ENCODE measurements at places on chromosomes 5 and 9. TPM values are rescaled to one million over a fixed set of nuclear protein-coding genes. Genes with fewer than 3 reads are reported as not detected.

DNA sequence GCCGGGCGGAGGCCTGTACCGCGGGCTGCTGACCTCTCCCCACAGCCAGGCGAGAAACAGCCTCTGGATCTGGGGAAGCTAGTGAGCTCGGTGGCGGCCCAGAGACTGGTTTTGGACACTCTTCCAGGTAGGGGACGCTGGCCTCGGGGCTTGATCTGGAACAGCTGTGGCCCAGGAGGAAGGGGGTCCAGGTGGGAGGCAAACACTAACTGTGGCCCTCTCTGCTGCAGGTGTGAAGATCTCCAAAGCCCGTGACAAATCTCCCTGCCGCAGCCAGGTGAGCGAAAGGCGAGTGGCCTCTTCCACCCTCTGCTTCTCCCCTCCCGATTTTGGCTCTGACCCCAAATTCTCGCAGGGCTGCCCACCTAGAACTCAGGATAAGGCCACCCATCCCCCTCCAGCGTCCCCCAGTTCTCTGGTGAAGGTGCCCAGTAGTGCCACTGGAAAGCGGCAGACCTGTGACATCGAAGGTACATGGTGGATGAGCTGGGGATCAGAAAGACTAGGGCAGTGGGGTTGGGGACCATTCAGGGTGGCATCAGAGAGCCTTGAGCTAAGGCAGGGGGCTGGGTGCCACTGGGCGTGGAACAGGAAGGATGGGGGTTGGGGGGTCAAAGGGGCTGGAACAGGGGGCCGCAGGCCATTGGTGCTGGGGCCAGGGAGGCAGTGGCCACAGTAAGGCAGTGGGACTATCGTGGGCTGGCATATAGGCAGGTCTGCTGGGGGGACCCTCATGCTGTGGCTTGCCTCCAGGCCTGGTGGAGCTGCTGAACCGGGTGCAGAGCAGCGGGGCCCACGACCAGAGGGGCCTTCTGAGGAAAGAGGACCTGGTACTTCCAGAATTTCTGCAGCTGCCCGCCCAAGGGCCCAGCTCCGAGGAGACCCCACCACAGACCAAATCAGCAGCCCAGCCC is 12.9 kb upstream of the SLC34A1 start:
- DNase-seq: no peak

DNA sequence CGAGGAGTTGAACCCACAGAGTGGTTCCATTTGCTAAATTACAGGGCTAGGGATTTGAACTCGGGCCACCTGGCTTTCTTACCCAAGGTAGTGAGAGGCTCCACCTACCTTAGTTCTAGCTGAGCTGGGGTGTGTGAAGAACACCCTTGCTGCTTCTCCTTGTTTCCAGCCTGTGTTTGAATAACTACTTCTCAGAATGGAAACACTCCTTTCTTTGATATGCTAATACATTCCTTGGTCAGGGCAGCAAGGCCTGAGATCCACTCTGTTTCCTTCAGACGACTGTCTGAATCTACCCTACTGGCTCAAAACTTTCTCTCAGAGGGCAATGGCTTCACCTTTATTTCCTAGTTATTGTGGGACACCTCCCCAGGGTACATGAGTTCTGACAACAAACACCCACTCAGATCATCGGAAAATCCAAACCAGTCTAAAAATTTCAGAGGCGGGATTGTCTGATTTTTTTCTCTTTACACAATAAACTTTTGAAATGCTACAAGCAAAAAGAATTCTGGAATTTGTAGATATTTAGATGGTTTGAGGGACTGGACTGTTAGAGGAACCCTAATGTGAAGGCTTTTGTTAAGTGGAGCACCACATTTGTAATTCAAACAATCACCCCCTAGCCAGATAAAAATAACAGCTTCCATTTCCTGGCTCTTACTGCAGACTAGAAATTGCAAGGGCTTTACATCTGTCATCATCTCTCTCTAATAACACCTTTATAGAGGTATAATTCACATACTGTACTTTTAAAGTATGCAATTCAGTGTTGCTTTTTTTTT is 4.0 kb upstream of the ATP6V1G1 start:
- no peak for DNase-seq

- DNase-seq: no peak
Observed at GRCh38 chr5:133423011-133423617, 189.2 kb downstream of the FSTL4 start.

- no peak for DNase-seq
Observed at GRCh38 chr9:112006361-112007020, 109.9 kb downstream of the UGCG start.

DNA sequence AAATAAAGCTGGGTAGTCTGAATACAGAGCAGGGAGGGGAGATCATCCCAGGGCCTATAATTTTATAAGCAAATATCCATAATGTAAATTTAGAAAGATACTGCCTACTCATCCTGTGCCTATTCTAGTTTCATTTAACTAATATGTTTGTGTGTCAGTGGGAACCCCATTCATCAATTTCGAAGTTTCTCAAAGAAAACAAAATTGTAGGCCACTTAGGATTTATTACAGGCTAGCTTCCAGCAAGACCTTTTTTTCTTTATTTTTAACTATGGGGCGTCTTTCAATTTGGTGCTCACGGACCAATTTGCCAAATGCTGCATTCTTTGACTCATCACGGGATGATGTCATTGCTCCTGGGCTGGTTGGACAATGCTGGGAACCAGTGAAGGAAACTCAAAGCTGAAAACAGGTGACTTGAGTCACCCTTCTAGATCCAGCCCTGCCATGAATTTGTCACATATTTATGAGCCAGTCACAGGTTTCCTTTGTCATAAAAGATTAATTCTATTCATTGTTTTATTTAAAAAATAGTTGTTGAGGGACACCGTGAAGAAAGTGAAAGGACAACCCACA is 13.4 kb downstream of the PCSK5 start:
- no peak for DNase-seq

GRCh38 chr5:83471405-83472212 is at the start of gene VCAN:
Gene VCAN (plus strand): TSS chr5:83471744. CDS start chr5:83483519, 11,775 bp downstream.
- no peak for DNase-seq

GRCh38 chr9:38423273-38423972 is 831 bp downstream of the IGFBPL1 start:
- no peak for DNase-seq

GRCh38 chr5:131983244-131983771 is 28.1 kb downstream of the ACSL6 start:
- DNase-seq: no peak

DNA sequence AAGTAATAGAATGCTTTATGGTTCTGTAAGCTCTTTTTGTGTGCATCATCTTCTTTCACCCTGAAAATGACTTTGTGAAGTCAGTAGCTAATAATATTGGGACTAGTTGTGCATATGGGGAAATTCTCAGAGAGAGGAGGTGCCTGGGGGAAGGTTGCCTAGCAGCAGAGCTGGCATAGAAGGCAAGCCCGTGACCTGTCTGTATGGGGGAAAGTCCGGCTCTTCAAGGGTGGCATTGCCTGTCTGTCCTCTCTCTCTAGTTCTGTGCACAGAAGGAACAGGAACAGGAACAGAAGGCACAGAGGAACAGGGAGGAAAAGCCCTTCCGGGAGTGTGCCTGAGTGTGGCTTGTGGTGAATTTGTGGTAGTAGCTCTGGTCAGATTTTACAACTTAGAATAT is 33.1 kb downstream of the SH3GL2 start:
- DNase-seq: no peak

GRCh38 chr5:93653716-93654115 is 70.7 kb downstream of the NR2F1 start:
- DNase-seq: no peak

- no peak for DNase-seq
Observed at GRCh38 chr5:66440202-66440680, 156.0 kb upstream of the MAST4 start.

- no peak for DNase-seq
Observed at GRCh38 chr9:26310294-26310693, 582.3 kb downstream of the CAAP1 start.

- no peak for DNase-seq
Observed at GRCh38 chr5:133734916-133735315, 122.6 kb upstream of the FSTL4 start.

GRCh38 chr5:119356612-119357188 is 881 bp downstream of the TNFAIP8 start:
- no peak for DNase-seq

Gene GPR151
- total RNA-seq: not detected

Gene OR1J2
- not detected for total RNA-seq

Gene ZNF608
- 58.8 TPM for total RNA-seq

Gene SPINK13
- not detected for total RNA-seq

Gene SLC2A8
- 18.0 TPM for total RNA-seq

Gene TIMD4
- total RNA-seq: 0.50 TPM

Gene TMEM174
- total RNA-seq: not detected
